Left cardiac atrium (tissue), 4 donors: ENCODE measurements at places on chromosomes 5 and 9. TPM values are rescaled to one million over a fixed set of nuclear protein-coding genes. Genes with fewer than 3 reads are reported as not detected.

DNA sequence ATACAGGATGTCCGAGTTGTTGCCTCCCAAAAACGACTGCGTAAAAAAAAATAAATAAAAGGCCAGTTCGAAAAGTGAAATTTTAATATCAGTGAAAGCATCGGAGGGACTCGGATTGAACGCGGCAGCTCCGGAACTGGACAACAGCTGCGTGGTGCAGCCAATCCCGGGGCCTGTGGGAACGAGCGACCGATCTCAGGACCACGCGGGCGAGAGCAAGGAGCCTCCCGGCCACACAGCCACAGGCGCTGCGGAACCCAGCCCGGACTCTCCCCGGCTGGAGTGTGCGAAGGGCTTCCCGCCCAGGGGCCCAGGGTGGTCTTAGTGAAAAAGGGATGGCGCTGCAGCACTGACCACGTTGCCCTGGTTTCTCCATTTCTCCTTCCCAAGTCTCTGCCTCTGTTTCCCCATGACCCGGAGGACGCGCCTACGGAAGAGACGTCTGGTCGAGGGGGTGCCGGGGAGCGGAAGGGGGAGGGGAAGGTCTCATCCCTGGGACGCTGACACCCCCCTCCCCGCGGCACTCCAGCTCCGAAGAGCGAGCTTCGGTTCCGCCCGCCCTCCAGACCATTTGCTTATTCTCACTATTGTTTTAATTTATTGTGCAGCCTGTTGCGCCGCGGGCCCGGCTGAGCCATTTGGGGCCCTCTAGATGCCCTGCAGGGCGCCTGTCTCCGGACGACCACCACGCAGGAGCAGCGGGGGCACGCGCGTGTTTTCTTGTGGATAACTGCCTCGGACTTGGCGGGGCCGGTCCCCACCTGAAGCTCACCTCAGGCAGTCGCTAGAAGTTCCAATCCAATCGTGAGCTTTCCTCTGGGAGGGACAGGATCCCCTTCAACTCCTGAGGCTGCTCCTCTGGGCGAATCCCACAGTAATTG, 303.0 kb downstream of the PARP8 start:
- no peak for DNase-seq

The CACNA1B gene
- 0.56 TPM for total RNA-seq

The BARHL1 gene
- not detected for total RNA-seq

The C9orf153 gene
- total RNA-seq: 0.41 TPM

The MYOZ3 gene
- total RNA-seq: 2.9 TPM

The TMOD1 gene
- total RNA-seq: 142 TPM
